Nephron progenitor cell (in vitro differentiated cells): ENCODE measurements at places on chromosomes 5 and 9.
A peak's percentile ranks its signal among the peaks of the same experiment; 100 is the strongest.

- DNase-seq = no peak
Measured at GRCh38 chr9:95826183-95826838, 49.2 kb upstream of the ERCC6L2 start.

DNA sequence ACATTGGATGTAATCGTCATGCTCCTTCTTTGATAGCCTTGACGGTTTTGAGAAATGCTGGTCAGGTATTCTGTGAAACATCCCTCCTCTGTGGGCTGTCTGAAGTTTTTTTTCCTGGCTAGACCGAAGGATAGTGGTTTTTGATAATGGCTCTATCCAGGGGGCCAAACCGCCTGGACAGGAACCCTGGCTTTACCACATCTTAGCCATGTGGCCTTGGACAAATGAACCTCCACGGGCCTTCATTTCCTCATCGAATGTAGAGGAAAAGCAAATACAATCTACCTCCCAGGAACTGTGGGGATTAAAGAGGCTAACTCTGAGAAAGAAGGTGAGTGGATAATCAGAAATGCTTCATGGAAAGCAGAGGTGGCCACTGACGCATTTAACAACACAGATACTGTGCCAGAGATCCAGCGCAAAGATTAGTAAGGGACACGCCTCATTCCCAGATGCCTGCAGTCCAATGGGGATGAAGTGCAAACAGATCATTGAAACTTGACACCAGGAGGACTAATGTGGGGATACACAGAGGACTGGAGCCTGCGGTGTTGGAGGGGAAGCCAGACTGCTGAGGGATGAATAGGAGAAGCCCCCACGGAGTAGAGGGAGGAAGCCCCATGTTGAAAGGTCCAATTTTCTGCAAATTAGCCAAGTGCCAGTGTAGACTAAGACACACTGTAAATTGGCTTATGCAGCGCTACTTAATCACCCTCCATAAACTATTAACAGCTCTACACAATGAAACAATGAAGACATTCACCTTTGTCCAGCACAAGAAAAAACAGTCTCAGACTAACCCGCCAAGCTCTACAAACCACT, 41.6 kb downstream of the MYO10 start:
- DNase-seq = peak; percentile 42

DNA sequence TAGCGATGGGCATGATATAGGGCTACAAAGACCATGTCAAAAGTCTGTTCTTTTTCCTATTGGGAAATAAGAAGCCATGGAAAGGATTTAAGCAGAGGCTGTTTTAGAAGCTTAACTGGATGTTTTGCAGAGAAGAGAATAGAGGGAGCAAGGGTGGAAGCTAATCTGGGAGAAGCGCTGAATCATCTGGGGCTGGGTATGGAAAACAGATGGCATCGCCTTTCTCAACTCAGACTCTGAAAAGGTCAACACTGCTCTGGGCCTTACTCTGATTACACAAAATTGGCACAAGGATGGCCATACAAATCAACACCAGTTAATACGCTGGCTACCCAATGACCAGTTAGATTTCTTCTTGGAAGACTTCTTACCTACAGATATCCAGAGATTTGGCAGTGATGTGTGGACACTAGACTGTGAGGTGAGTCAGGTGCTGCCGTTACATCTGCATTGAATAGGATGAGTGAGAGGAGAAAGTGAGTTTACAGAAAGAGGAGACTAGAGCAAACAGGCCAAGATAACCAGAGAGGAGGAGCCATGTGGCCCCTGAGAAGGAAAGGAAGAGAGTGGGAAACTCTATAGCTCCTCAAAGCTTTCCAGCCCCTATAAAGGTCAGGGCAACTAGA, 6.2 kb upstream of the TCERG1 start:
- DNase-seq = no peak

GRCh38 chr5:14216902-14217301, 73.8 kb downstream of the TRIO start:
- DNase-seq = no peak

GRCh38 chr5:156295431-156295830, 31.5 kb upstream of the SGCD start:
- DNase-seq = no peak

DNA sequence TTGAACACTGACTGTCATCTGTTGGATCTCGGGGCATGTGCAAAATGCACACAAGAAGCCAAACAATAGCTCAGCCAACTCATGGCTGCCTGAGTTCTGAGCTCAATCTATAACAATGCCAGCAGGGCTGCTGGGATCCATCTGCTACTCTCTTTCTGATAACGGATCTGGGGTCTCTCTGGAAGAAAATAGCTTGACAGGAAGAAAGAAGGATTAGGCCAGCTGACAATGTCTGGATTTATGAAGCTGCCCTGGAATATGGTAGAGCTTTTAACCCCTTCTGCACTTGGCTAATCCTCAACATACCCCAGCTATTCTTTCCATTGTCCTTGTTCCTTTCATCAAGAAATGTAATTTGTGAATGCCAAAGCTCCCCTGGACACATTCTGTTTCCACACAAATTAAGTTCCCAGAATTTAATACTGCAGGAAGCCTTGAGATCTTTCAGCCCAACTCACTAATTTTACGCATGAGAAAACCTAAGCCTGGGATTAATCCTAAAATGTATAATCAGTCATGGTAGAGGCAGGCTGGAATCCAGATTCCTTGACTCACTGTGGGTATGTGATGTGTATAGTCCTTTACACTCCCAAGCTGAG, 62.7 kb upstream of the PCA3 start:
- DNase-seq = no peak

- DNase-seq = no peak
Measured at GRCh38 chr9:134793288-134794188, 87.1 kb upstream of the FCN2 start.

- no peak for DNase-seq
Measured at GRCh38 chr9:31336841-31337240, 1047.6 kb upstream of the ACO1 start.

DNA sequence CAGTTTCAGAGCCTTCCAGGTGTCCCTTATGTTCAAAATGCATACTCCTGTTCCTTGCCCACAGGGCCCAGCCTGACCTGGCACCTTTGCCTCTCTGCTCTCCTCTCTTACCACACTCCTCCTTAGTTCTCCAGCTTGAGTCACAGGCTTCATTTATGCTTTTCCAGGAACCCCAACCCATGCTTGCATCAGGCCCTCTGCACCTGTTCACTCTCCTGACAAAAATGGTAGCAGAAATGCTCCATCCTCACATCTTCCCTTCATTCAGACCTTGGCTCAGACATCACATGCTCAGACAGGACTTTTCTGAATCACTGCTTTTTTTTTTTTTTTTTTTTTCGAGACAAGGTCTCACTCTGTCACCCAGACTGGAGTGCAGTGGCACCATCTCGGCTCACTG, 15.1 kb upstream of the RNF145 start:
- no peak for DNase-seq

DNA sequence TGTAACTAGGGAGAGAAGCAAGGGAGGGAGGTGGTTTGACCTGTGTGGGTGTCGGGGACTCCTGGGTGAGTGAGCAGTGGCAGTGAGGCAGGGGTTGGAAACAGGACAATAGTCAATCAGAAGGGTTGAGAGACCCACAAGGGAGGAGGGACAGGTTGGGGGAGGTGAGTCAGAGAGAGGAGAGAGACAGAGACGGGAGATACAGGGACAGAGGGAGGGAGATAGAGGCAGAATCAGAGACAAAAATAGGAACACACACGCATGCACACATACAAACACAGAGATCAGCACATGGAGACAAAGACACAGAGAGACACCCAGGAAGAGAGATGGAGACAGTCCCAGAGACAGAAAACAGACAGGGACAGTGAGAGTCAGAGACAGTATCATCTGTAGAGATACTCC, 39.3 kb upstream of the PTGS1 start:
- no peak for DNase-seq

- no peak for DNase-seq
Measured at GRCh38 chr9:7907551-7908337, 108.2 kb upstream of the DMAC1 start.

GRCh38 chr5:93342563-93343061, 238.4 kb downstream of the NR2F1-AS1 start:
- no peak for DNase-seq

GRCh38 chr5:179798144-179798770, 4.5 kb downstream of the LTC4S start:
- DNase-seq = no peak

GRCh38 chr5:146880966-146881365, 2.4 kb upstream of the PPP2R2B start:
- DNase-seq = no peak

DNA sequence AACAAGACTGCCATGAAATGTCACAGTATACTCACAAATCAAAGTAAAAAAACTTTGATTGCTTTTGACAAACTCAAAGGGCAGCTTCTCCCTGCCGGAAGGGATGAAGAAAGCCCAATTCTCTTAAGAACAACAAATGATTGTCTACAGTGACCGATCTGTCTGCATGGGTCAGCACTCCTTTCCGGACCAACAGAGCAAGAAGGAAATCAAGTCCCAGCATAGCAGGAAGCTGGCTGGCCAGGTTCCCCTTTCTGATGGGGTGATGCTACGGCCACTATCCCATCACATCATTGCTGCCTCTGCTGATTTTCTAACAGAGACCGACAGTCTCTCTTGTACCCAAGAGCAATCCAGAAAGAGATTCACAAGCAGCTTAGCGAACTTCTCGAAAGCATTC, 692 bp downstream of the C1QTNF3 start:
- peak; percentile 21 for DNase-seq

GRCh38 chr9:18791074-18791473, 241.9 kb downstream of the SAXO1 start:
- DNase-seq = peak; percentile 66

DNA sequence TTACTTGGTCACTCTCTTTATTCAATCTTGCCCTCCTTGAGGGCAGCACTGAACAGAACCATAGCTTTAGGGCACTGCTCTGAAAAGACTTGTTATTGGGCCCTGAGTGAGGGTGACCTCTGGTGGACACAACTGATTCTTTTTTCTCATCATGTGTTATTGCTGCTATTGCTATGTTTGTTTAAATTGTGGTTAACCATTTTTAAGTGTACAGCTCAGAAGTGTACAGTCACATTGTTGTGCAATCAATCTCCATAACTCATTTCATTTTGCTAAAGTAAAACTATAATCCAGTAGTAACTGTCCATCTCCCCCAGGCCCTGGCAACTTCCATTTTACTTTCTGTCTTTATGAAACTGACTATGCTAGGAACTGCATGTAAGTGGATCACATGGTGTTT, 351.1 kb upstream of the RIOK2 start:
- DNase-seq = peak; percentile 16

DNA sequence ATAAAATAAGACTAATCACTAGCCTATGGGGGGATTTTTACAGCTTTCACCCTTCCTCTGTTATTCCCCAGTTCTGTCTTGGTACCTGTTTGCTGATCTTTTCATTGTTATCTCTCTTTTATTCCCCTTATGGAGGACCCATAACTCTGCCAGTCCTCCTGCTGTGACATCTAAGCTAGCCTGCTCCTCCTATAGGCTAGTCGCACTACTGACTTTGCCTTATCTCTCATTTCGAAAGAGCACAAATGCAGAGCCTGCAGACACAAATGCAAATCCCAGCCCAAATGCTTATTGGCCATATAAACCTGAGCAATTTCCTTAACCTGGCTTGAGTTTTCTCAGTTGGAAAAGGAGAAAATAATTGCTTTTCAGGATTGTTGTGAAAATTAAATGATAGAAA, 59.1 kb upstream of the CAMK4 start:
- no peak for DNase-seq
